Stimulated activated CD4-positive, alpha-beta T cell treated with anti-CD3 and anti-CD28 coated beads, Interleukin-1b, Interleukin-23, amount 100 ng/mL, for 1 hour (primary cell): ENCODE measurements at places on chromosomes 7 and 10.

DNA sequence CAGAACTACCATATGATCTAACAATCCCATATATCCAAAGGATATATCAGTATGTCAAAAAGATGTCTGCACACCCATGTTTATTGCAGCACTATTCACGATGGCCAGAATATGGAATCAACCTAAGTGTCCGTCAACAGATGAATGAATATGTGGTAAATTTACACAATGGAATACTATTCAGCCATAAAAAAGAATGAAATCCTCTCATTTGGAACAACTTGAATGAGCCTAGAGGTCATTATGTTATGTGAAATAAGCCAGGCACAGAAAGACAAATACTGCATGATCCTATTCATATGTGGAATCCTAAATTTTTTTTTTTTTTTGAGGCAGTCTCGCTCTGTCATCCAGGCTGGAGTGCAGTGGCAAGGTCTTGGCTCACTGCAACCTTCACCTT is 6.3 kb upstream of the CFAP70 start:
- no peak for DNase-seq

- DNase-seq: no peak
Measured at GRCh38 chr7:96654630-96655188, 54.9 kb downstream of the SEM1 start.

GRCh38 chr10:119058010-119058409 is 22.6 kb downstream of the EIF3A start:
- DNase-seq: no peak

DNA sequence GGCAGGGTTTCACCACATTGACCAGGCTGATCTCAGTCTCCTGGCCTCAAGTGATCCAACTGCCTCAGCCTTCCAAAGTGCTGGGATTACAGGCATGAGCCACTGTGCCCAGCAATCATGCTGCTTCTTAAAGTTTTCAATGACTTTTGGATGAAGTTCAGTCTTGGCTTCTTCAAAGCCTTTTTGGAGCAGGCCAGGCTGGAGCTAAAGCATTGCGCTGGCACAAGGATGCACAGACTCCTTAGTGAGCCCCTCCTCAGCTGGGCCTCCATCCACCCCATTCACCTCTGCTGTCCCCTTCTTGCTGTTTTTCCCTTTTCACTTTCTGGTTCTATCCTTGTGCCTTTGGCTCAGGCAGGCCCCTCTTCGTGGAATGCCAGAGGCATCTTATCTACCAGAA is 638.6 kb downstream of the TYW1 start:
- no peak for DNase-seq

DNA sequence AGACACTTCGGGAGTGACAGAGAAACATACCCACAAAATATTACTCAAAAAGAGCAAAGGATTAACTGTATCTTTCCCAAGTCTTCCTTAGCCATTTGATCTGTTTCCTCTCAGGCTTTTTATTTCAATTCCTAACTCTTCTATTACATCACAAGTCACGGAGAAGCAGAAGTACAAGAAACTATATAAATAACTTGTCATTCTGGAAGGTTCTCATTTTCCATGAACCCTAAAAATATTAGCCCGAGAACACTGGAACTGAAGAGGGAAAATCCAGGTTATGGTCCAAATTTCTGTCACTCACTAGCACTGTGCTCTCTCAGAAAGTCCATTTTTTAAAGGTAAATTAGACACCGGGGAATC is 98.0 kb downstream of the GRB10 start:
- no peak for DNase-seq

DNA sequence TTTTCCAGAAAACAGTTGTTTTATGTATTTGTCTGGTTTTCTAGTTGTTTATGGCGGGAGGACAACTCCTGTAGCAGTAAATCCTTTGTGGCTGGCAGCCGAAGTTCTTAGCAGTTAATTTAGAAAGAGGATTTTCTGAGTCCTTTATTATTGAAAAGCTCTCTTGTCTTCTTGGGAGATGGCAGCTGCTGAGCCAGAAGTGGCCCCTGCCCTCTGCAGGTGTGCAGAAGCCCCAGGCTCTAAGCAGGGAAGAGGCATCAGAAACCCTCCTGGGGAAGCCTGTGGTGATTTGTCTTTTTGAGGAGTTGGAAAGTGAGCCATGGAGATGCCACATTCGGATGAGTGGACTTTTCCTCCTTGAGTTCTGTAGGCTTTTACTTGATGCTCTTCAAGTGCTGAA is 106.3 kb downstream of the GLRX3 start:
- DNase-seq: no peak

GRCh38 chr10:126394948-126395347 is 6.7 kb upstream of the ADAM12 start:
- DNase-seq: no peak

- DNase-seq: no peak
Measured at GRCh38 chr7:130996833-130997231, 262.8 kb upstream of the KLF14 start.

- no peak for DNase-seq
Measured at GRCh38 chr7:37109016-37109683, 339.5 kb downstream of the ELMO1 start.

GRCh38 chr10:34161777-34162370 is 653.2 kb downstream of the PARD3 start:
- DNase-seq: no peak

DNA sequence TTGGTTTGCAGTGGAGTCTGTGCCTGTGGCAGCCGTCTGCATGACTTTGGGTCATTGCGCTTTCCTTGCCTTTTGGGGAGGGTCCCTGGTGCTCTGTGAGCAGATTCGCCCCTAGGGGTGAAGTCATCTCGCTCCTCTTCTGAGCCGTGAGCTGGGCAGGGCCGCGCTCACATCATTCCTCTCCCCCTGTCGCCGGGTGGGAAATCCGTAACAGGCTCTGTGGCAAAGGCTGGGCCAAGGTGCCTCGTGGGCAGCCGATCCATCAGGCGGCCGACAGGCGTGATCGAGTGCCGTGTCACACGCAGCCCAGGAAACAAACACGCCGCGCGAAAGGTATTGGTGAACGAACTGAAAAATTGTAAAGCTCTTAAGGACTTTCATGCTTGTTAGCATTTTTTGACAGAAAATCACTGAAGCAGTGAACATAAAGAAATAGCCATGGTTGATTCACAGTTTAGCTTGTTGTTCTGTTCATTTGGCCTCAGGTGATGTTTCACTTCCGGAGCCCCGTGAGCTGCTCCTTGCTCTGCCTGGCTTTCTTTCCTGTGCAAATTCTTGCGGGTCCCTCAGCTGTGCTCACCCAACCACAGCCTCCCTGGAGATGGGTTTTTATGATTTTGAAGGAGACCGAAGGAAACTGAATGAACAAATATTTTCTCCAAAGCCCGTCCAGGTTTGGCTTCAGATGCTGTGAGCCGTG is 122.1 kb downstream of the NKX6-2 start:
- no peak for DNase-seq

DNA sequence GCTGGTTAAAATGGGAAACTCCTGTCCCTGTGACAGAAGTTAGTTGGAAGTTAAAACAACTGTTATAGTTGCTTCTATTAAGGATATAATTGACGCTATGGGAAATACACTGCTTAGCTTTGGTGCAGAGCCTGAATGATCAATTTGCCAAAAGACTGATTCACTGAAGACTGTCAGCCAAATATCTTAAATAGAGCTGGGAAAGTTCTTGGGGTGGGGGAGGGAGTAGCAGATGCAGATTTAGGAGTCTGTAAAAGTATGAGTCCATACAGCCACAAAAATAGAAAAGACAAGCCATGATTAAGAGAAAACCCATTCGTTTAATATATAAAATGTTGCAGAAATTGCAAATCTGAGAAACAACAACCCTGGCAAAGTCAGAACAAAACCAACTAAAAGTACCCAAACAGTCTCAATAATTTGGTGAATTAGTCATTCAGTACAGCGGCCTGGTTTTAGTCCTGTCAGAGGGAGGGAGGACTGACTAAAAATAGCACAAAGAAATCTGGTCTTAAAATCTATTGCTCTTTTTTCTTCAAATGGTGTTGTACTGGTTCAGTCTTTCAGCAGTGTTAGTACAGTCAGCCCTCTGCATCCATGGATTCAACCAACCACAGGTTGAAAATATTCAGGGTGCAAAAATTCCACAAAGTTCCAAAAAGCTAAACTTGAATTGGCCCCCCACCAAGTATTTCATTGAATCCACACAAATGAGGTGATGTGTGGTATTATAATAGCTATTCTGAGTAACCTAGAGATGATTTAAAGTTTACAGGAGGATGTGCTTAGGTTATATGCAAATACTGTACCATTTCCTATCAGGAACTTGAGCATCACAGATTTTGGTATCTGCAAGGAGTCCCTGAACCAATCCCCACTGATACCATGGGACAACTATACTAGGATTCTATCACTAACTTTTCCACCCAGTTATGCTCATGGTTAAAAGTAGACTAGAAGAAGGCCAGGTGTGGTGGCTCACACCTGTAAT is 30.0 kb downstream of the STK17A start:
- no peak for DNase-seq

DNA sequence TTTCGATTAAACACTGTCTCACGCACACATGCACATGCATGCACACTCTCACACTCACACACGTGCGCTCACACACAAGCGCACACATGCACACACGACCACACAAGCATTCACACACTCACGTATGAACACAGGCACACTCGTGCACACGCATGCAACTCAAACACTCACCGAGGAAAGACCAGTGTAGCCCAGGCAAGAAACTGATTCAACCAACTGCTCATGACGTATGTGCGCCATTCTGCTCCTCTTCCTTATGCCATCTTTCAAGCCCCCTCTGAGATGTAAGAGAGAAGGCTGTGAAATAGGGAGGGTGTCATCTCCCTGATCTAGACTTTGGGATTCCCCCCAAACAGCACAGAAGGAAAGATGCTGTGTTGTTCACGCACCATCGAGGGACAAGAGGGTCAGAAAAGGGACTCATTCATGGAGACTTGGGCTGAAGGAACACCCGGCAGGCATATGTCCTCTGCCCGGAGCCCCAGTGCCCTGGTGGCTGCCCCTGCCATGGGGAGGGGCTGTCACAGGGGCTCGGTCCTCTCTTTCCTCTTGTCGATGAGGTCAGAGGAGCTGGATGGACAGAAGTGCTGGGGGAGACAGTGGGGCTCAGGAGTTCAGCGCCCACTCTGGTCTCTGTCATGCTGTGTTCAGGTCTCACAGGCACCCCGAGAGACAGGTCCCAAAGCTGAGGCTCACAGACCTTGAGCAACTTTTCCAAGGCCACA is 130.1 kb upstream of the SHH start:
- DNase-seq: no peak

- no peak for DNase-seq
Measured at GRCh38 chr10:86401588-86402282, 35.1 kb upstream of the GRID1 start.

GRCh38 chr10:119263951-119264617 is 56.7 kb downstream of the GRK5 start:
- no peak for DNase-seq

- DNase-seq: no peak
Measured at GRCh38 chr10:126146771-126147170, 241.5 kb downstream of the ADAM12 start.

GRCh38 chr7:69659983-69660382 is 61.7 kb downstream of the AUTS2 start:
- no peak for DNase-seq

DNA sequence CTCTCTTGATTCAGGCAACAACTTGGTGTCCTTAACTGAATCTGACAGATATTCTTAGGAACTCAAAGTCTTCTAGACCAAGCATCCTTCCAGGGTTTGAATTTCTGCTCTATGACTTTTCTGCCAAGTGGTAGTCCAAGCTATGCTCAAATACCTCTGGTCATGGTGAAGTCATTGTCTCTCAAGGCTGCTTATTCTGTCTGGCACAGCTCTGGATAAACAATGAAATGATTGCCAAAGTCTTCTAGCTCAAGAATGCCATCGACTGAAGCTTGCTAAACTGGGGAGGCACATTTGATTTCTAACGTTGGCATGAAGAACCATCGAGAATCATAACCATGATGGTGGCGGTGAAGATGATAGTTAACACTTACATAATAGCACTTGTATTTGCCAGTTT is 116.2 kb upstream of the MKX start:
- no peak for DNase-seq

- no peak for DNase-seq
Measured at GRCh38 chr10:133184591-133185244, 24.7 kb downstream of the KNDC1 start.

DNA sequence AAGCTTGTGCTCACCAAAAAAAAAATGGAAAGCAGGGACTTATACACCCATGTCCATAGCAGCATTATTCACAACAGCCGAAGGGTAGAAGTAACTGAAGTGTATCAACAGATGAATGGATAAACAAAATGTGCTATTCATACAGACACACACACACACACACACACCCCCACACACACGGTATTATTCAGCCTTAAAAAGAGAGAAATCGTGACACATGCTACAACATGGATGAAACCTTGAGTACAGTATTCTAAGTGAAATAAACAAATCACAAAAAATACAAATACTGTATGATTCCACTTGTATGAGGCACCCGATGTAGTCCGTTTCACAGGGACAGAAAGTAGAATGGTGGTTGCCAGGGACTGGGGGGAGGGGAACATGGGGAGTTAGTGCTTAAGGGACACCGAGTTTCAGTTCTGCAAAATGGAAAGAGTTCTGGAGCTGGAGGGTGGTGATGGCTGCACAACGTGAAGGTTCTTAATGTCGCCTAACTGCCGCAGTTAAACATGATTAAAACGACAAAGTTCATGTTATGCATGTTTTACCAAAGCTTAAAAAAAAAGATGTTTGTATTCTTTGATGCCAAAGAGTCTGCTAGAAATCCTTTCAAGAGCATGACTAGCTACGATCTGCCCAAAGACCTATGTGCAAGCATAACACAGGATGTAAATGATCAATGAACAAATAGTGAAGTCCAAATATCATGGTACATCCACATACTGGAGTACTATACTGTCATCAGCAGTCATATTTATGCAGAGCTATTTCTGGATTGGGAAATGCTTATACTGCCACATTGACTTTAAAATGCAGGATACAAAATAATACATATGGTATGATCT is 7.2 kb downstream of the TNS3 start:
- DNase-seq: no peak

DNA sequence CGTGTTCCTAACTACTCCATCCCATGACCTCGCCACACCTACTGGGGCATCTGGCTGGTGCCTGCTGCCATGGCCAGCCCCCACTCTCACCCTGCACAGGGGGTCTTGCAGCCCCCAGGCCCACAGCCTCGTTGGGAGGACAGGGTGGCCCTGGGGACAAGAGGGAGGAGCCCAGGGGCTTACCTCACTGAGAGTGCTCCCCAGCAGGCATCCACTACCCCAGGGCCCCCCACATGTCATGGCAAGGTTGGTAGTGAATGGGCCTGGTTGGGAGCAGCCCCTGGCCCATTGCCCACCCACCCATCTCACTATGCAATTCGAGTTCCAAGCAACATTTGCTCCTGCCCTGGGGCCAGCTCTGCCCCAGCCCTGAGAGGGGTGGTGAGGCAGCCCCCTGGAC is 24.0 kb upstream of the AMZ1 start:
- no peak for DNase-seq

- DNase-seq: no peak
Measured at GRCh38 chr10:77031531-77032187, 605.9 kb downstream of the KCNMA1 start.

- no peak for DNase-seq
Measured at GRCh38 chr7:146510088-146510680, 393.6 kb downstream of the CNTNAP2 start.

- DNase-seq: no peak
Measured at GRCh38 chr7:34091321-34091917, 186.1 kb downstream of the BMPER start.
